ENCODE measurements at places on chromosomes 4 and X.

- DNase-seq = no peak
Measured at GRCh38 chr4:114386637-114387233, 211.9 kb upstream of the UGT8 start.

DNA sequence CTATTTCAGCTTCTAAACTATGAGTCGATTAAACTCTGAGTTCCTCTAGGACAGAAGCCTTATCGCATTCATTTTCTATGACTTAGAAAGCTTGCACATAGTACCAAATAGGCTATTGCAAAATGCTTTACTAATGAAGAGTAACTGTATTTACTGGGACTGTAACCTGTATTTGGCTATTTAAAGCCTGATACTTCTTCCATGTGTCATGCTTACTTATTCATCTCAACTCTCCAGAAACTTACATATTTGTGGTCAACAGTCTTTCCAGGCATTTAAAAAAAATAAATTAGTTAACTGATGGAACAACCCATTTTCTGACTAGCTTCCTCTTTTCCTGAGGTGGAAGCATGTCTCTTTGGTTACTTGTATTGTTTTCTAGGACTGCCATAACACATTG, 467.9 kb downstream of the PCDH11X start:
- DNase-seq = no peak

DNA sequence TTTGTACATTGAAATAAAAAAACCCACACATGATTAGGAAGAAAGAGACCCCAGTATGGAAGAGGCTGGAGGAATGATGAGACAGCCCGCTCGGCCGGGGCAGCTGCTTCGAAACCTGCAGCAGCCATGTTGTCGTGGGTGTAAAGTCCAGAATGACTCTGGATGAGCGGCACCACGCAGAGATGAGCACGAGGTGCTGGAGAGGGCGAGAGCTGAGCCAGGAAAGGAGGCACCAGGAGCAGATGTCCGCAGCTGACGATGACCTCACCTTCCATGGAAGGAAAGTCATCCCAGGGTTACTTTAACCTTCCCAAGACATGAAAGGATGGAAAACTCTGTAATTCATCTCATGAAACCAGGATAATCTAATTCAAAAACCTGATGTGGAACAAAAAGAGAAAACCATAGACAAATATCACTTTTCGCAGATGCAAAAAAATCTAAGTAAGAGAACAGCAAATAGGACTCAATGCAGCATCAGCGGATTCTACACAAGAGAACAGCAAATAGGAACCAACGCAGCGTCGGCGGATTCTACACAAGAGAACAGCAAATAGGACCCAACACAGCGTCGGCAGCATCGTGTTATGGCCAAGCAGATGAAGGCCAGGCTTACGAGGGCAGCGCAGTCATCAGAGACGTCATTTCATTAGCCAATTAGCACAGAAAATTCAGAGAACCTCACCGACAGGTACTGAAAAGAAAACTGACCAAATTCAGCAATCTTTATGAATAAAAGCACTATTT, 25.9 kb upstream of the SPON2 start:
- DNase-seq = peak; percentile 19

DNA sequence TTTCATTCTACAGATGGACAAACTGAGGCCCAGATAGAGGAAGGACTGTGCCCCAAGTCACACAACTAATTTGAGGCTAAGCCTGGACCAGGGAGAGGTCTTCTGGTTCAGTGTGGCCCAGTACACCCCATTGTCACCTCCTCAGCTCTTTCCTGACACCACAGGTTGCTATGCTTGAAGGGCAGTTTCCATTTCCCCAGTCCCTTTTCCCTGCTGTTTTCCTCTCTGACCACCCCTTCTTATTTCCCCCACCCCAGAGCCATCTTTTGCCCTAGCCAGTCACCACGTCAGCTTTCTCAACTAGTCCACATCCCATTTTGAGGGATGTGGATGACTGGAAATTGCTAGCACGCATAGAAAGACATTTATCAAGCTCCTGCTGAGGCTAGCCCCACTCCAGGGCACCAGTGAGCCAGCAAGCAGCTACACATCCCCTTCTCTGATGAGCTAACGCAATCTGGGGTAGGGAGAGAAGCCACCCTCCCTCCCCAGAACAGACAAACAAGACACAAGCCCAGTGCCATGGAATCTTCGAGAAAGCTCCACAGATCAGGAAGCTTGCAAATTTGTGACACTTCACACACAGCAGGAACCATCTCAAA, 1.3 kb downstream of the GABRE start:
- no peak for DNase-seq

GRCh38 chr4:74423104-74423503, 21.8 kb upstream of the AREG start:
- DNase-seq = no peak

- DNase-seq = no peak
Measured at GRCh38 chr4:15656038-15656470, 897 bp upstream of the FBXL5 start.

DNA sequence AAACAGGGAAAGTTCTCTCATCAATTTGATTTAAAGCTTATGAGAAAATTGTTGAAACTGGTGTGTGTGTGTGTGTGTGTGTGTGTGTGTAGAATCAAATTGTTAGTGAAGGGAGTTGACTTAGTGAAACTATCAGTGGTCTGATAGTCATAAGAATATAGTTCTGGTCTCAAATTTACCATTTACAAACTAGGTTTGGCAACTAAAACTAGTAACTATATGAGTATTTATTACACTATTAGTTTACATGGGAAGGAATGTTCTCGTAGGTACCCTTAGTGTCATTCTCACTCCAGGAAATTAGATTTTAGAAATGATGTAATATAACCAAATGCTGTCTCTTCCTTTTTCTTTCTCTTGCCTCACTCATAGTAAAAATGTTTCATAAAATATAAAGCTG, 11.9 kb downstream of the SULT1E1 start:
- no peak for DNase-seq

GRCh38 chrX:129833153-129833990, 10.3 kb downstream of the ZDHHC9 start:
- DNase-seq = no peak

GRCh38 chrX:152637649-152638442, at the start of gene GABRQ:
Gene GABRQ (plus strand): TSS chrX:152637895. CDS start chrX:152638203, 308 bp downstream.
- DNase-seq = no peak

- DNase-seq = no peak
Measured at GRCh38 chrX:5236096-5236495, 992.6 kb downstream of the NLGN4X start.

DNA sequence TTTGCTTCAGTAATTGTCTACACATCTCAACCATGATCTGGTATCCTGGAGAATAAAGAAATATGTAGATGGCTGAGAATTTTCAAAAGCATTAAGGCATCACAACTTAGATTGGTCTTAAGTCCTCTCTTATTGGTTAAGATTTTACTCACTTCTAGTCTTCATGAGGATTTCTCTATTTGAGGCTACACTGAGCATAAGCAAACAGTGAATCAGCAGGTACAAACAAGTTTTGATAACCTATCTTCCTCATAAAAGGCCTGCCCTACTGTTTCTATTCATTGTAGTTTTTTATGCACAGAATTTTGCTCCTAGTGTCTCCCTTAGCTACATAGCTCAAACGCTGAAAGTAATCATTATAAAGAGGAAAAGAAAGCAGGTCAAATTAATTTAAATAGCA, 460.7 kb upstream of the RPS6KA3 start:
- DNase-seq = no peak

DNA sequence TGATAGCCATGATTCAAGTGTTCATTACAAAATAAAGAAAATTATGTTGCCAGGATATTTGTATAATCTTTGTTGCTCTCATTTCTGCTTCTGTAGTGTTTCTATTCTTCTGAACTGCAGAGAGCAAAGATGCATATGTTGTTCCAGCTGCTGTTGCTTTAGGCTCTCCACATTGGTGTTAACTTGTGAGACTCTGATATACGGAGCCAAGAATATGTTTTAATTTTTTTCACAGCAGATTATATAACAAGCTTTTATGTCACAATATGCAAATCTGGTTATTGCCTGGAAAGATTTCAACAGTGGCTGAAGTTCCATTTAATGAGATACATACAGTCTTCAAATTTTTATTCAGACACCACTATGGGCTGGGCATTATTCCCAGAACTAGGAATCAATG, 655.0 kb downstream of the GRXCR1 start:
- no peak for DNase-seq

DNA sequence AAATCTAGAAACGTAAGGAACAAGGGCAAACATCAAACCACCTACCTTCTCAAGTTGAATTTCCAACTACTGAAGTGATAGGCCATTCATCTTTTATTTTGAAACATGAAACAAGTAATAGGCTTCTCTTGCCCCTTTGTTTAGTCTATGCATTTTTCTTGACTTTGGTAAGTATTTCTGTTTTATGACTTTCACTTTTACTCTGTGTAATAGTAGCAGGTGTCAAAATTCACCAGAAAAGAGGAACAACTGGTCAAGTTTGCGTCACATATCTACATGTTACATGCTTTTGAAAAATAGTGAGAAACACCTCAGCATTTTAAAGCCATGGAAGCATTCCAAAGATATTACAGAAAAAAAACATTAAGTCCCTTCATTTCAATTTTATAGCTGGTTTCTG, 157.1 kb upstream of the FTHL17 start:
- no peak for DNase-seq

DNA sequence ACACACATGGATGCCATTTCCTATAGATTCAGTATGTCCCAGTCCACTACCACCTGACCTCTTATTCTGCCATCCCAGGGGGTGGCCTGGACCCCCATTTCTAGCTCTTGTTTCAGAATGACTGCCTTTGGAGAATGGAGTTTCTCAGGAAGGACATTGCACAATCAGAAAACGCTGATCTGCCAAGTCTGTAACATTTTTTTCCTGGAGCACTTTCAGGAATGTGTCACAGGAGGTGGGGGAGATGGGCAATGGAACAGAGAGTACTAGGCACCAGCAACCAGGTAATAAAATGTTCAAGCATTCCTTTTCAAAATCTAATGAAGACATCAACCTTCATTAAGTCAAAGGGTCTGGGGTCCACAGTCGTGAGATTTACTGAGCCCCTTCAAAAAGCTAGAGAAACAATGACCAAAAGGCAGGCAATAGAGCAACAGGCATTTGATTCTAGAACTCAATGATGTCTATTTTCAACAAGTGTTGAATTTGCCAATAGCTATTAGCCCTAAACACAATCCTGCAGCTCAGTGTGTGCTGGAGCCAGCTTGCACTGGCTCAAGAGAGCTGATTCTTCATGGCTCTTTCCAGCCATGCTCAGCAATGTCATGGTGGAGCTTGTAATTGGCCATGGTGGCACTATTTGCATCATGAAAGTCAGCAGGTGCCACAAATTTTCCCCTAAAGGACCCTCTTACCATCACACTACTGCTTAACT, 87.1 kb downstream of the KDR start:
- no peak for DNase-seq

- DNase-seq = no peak
Measured at GRCh38 chrX:151776181-151776731, 41.7 kb downstream of the CNGA2 start.

- no peak for DNase-seq
Measured at GRCh38 chr4:149296503-149296902, 519.1 kb downstream of the IQCM start.

GRCh38 chr4:139767168-139767567, 101.5 kb downstream of the MGST2 start:
- no peak for DNase-seq

DNA sequence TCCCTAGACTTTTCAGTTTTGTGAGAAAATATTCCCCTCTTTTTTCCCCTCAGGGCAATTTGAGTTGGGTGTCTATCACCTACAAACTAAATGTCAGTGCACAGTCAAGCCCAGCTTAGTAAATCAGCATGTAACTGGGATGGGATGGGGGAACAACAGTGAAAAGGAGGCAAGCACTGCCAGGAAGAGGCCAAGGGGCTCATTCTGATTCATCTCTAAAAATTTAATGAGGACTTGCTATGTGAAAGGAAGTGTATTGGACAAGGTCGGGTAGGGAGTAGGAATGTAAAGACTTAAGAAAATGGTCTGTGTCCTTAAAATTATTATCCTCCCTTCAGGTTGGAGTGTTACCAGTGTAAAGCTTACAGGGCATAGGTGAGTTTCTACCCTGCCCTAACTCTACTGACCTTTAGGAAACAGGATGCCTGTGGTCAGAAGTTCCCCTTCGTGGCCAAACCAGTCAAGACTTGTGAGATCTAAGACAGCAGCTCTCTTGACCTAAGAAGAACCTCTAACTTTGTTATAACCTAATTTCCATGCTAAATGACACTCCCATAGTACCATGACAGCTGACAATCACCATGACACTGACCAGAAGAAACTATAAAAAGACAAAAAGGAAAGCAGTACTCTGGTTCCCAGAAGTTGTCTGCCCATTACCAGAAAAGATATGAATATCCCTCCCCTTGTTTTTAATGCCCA, 194.4 kb upstream of the LDB2 start:
- no peak for DNase-seq

GRCh38 chrX:53435997-53436396, 1.8 kb upstream of the HSD17B10 start:
- DNase-seq = no peak

DNA sequence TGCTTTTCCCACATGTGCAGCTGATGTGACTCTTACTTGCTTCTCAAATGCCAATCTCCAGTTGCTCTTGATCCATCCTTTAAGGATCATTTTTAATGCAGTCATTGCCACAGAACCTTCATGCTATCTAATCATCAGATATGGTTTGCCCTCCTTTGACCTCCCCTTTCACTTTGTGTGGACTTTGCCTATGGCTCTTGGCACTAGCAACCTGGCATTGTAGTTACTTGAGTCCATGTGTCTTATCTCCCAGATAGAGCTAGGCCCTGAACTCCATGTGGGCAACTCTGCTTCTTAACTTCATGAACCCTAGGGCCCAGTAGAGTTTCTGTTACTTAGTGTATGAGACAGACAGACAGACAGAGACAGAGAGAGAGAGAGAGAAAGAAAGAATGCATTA, 41.6 kb downstream of the MTM1 start:
- no peak for DNase-seq

- no peak for DNase-seq
Measured at GRCh38 chrX:9362363-9362928, 102.4 kb upstream of the TBL1X start.

GRCh38 chrX:154083126-154083517, 14.4 kb downstream of the MECP2 start:
- DNase-seq = no peak

DNA sequence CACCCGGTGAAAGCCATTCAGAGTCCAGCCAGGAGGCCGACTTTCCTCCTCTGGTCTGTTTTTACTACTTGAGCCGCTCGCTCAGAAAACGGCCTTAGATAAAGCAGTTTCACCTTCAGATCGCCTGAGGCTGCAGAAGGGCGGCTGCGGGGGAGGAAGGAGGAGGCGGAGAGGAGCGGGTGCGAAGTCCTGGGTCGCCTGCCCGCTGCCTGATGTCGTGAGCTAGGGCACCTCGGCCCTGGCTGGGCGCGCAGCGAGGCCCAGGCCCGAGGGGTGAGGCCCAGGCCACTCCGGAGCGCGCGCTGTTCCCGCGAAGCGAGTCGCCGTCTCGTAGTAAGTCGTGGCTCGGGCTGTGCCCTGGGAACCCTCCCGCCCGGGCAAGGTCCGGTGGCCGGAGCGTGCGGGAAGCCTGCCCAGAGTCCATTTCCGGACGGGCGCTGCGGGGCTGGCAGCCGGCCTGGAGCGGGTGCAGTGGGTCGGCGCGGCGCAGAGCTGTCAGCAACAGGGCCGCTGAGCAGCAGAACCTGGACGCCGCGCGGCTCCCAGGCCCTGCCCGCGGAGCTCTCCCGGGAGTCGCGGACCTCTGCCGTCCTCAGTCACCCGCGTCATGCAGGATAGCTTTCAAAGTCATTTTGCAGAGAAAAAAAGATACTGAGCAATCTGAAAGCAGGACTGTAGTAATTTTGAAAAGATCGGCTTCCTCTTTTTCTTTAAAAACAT, 18.6 kb downstream of the TRIM2 start:
- no peak for DNase-seq
